ENCODE measurements at places on chromosomes 12 and 14.

DNA sequence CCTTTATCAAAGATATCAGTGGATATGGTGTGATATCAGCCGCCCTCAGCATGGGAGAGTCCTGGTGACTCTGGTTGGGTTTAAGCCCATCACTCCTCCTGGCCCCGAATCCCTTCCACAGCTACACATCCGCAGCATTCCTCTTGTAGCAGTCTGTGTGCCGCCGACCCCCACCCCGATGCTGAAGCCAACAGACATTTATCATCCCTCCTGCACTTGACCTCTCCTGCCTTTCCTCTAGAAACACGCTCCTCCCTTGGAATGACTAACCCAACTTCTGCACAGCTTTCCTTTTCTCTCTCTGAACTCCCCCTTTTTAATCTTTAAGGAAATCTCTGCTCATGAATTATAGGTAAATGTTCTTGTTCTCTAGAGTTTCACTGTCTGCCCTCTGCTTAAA, 250.9 kb upstream of the FOXN3 start:
- DNase-seq, result no peak

- no peak for DNase-seq
Measured at GRCh38 chr14:53570411-53571387, 385.9 kb downstream of the BMP4 start.

DNA sequence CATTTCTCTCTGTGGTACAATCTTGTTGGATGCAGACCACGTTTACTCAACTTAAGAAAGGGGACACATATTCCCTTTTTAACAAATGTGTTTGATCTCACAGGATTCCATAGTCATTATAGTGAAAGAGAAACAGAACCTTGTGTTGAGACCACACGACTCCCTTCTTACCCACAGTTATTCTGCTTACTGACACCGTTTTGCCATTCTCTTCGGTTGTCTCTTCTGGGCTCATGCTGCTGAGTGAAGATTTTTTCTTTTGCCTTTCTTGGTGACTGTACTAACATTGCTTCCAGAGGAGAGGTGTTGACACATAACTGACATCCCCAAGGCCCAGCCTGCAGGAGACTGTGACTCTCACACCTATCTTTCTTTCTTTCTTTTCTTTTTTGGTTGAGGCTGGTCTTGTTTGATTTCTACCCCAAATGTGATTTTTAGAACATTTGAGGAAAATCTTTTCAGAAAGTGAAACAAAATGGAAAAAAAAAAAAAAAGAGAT, 61.2 kb upstream of the OTOGL start:
- DNase-seq, result no peak

- DNase-seq, result no peak
Measured at GRCh38 chr14:27372771-27373170, 774.9 kb upstream of the NOVA1 start.

DNA sequence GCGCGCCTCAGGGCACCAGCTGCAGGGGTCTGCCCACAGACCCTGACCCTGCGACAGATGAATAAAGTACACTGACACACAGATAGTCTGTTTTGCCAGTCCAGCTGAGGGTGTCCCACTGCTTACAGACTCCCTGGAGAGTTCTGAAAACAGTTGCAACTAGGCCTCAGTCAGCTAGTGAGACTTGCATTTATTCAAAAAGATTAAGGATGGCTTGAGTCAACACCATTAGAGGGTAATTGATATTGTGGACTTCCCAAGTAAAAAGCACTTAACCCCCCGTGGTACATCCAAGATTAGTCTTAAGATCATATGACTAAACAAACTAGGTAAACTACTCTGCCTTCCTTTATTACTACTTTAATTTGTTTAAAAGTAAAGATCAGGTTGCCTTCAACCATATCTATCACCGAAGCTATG, 11.1 kb upstream of the PSEN1 start:
- no peak for DNase-seq
